AG10803 (cell line): ENCODE measurements at places on chromosomes 3 and 15.

GRCh38 chr15:92197746-92198145 is 195.9 kb upstream of the ST8SIA2 start:
- DNase-seq = no peak

DNA sequence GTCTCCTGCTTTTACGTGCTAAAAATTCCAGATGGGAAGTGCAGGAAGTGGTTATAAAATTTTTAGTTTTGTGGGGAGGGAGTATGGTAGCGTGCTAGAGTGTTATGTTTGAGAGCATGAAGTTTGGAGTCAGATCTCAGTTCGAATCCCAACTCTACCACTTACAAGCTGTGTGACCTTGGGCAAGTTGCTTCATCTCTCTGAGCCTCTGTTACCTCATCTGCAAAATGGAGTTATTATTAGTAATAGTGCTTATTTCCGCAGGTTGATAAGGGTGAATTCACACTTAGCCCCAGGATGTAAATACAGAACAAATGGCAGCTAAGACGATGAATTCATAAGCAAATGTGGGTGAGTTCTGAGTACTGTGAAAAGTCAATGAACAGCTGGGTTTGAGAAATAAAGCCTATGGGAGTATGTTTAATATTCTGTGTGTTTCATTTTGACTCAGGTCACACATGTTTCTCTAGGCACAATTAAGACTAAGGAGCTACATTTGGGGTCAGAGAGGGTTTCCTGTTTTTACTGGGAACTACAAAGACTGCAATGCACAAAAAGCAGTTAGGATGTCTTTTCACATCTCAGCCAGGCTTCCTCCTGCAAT is 73.1 kb upstream of the FEZF2 start:
- no peak for DNase-seq

GRCh38 chr3:108500728-108501127 is 9.7 kb downstream of the MYH15 start:
- peak; percentile 24 for DNase-seq

GRCh38 chr3:22887664-22888291 is 315.3 kb upstream of the UBE2E2 start:
- peak; percentile 38 for DNase-seq
